ENCODE measurements at places on chromosomes 6 and 20. TPM values are rescaled to one million over a fixed set of nuclear protein-coding genes. Genes with fewer than 3 reads are reported as not detected.

DNA sequence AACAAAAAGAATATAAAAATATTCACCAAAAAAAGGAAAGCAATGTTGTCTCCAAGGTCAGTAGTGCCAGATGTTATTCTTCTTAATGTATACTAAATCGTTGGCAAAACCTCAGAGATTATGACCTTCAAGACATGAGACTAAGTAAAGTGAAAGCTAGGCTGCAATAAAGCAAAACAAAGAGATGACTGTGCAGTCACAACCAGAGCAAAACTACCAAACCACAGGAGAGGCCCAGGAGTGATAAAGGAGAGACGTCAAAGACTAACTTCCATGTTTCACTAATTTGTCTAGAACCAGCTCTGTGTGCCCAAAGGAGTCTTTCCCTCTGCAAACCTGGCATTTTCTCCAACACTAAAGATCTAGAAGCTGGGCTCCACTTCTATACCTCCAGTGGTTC, 155.9 kb upstream of the POU3F2 start:
- no peaks in the 10 kb centered on the region for H3K27me3 ChIP-seq
- H3K36me3 ChIP-seq: no peaks in the 10 kb centered on the region
- no peak overlapping the region for H3K27ac ChIP-seq

GRCh38 chr20:37777988-37778659, 84.3 kb downstream of the CTNNBL1 start:
- no peaks in the 10 kb centered on the region for H3K27me3 ChIP-seq
- no peak overlapping the region for H3K4me3 ChIP-seq
- no peak for DNase-seq
- 0 out of 2 replicates have a peak, but pooled peaks cover 2% of the 10 kb centered on the region for H3K36me3 ChIP-seq

GRCh38 chr6:90677440-90677839, 90.6 kb upstream of the MAP3K7 start:
- no peak for DNase-seq
- H3K27me3 ChIP-seq: no peaks in the 10 kb centered on the region
- H3K27ac ChIP-seq: peak overlapping the region; percentile 92
- peaks cover 35% of the 10 kb centered on the region for H3K4me1 ChIP-seq
- no peak overlapping the region for H3K4me3 ChIP-seq
- H3K36me3 ChIP-seq: no peaks in the 10 kb centered on the region

DNA sequence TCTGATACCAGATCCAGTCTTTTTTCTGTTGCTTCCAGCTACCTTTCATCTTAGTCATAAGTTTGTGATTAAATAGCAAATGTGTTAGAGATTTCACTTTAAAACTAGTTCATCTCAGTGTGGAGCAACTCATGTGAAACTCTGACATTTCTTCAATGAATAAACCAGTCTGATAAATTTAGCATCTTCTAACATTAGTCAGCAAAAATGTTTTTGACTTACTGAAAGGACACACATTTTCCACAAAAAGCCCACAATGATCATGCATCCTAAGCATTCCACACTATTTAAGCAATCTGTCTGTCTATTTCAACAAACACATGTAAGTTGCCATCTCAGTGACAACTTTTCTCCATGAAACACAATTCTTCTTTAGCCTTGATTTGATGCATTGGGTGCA, 222.2 kb upstream of the SLC35B3 start:
- DNase-seq: no peak
- peaks cover 9% of the 10 kb centered on the region for H3K4me1 ChIP-seq
- no peaks in the 10 kb centered on the region for H3K27me3 ChIP-seq
- no peak overlapping the region for H3K4me3 ChIP-seq

DNA sequence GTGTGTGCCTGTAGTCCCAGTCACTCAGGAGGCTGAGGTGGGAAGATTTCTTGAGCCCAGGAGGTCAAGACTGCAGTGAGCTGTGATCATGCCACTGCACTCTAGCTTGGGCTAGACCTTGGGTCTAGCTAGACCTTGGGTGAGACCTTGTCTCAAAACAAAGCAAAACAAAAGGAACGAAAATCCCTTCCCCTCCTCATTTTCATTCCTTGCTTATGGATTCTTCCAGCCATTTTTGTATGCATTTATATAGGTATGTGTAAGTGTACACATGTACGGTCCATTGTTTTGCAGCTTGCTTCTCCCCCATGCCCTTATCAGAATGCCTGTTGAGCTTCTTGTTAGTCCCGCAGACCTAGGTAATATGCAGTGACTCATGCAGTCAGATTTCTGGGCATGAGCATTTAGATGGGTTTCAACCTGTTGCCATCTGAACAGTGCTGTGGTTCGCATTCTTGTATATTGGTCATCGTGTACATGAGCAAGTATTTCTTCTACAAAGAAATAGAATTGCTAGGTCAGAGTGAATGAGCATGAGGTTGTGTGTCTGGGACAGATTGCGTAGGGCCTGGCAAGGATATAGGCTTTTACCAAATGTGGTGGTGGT, 73.2 kb downstream of the ATRN start:
- no peak overlapping the region for H3K4me3 ChIP-seq
- H3K4me1 ChIP-seq: no peaks in the 10 kb centered on the region
- DNase-seq: no peak
- H3K27ac ChIP-seq: no peak overlapping the region
- no peaks in the 10 kb centered on the region for H3K27me3 ChIP-seq

- H3K4me1 ChIP-seq: peaks cover 6% of the 10 kb centered on the region
- H3K4me3 ChIP-seq: no peak overlapping the region
Measured at GRCh38 chr20:46568570-46569129, 18.2 kb upstream of the OCSTAMP start.

- DNase-seq: peak; percentile 34
- H3K4me3 ChIP-seq: no peak overlapping the region
- peaks cover 8% of the 10 kb centered on the region for H3K4me1 ChIP-seq
- no peaks in the 10 kb centered on the region for H3K27me3 ChIP-seq
Measured at GRCh38 chr6:128251445-128252340, 268.7 kb downstream of the PTPRK start.

DNA sequence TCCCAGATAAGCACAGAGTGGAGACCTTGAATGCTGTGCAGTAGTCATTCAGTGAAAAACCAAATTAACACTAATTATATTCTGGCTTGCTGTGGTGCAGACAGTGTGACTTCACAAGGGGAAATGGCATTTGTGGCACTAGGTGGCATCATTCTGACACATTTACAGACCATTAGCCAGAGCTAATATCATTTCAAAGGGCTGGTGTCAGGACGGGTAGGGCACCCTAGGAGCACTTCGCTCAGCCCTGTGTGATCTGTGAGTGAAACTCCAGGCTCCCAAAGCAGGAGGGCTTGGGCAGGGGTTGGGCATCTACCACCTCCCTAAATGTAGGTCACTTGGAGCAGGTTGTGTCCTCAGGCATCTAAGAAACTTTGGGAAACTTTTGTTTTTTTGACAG, 555.8 kb downstream of the PKHD1 start:
- DNase-seq: no peak
- H3K36me3 ChIP-seq: no peaks in the 10 kb centered on the region
- no peak overlapping the region for H3K4me3 ChIP-seq
- H3K27ac ChIP-seq: no peak overlapping the region
- no peaks in the 10 kb centered on the region for H3K27me3 ChIP-seq
- H3K4me1 ChIP-seq: peaks cover 12% of the 10 kb centered on the region

- no peaks in the 10 kb centered on the region for H3K36me3 ChIP-seq
- no peak overlapping the region for H3K27ac ChIP-seq
- no peaks in the 10 kb centered on the region for H3K27me3 ChIP-seq
Measured at GRCh38 chr6:24032896-24033688, 92.9 kb upstream of the NRSN1 start.

DNA sequence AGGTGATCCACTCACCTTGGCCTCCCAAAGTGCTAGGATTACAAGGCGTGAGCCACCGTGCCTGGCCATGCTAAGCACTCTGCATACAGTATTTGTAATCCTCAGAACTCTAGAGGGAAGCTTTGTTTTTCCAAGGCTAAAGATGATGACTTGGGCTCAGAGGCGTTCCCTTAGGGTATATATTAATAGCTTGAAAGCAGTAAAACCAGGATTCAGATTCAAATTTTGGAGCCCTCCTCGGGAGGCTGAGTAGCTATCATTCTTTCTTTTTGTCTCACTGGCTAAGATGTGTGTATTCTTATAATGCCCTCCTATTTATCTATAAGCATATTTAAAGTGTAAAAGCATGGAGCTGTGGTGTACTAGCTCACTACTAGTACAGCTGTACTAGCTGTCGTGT, 68.5 kb downstream of the PRPH2 start:
- H3K36me3 ChIP-seq: peaks cover 20% of the 10 kb centered on the region
- no peak for DNase-seq
- H3K4me3 ChIP-seq: no peak overlapping the region
- H3K27me3 ChIP-seq: no peaks in the 10 kb centered on the region
- H3K4me1 ChIP-seq: no peaks in the 10 kb centered on the region

DNA sequence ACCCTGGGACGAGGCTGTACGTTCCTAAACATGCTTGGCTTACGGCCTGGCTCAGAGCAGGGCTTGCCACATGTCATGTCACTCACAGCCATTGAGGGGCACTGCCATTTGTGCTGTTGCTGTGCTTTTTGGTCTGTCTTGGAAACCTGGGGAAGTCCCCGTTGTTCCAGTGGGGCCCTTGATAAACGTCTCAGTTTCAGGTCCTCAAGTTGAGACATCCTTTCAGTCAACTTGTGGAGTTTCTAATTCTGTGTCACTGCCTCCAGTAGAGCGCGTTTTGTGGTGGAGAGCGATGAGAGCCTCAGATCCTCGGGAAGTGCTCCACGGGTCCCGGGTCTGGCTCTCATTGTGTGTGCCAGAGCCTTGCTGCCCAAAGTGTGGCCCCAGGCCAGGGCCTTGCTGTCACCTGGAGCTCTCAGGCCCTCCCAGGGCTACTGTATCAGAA, 43.0 kb upstream of the CCR6 start:
- no peaks in the 10 kb centered on the region for H3K36me3 ChIP-seq
- DNase-seq: no peak
- no peak overlapping the region for H3K27ac ChIP-seq
- H3K4me1 ChIP-seq: no peaks in the 10 kb centered on the region
- no peaks in the 10 kb centered on the region for H3K27me3 ChIP-seq
- H3K4me3 ChIP-seq: no peak overlapping the region

DNA sequence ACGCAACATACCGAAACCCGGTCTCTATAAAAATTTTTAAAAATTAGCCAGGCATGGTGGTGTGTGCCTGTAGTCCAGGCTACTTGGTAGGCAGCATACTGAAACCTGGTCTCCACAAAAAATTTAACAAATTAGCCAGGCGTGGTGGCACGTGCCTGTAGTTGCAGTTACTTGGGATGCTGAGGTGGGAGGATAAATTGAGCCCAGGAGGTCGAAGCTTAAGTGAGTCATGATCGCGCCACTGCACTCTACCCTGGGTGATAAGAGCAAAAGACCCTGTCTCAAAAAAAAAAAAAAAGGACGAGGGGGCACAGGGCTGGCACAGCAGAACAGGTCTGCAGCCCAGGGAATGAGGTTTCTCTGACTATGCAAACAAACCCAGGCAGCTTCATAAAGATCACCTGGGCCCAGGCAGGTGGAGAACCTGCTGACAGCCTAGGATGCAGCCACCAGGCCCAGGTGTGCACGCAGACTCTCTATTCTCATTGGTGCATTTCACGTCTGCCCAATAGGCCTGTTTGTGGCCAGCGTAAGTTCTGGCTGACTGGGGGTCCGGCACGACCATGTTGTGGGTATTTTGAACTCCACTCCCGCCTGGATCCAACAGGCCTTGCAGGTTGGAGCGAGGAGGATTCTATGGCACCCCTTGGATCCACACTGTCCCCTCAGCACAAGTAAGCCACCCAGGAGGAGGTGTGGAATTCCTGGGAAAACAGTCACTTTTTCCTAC, 204.5 kb downstream of the PREX1 start:
- H3K27ac ChIP-seq: no peak overlapping the region
- H3K27me3 ChIP-seq: no peaks in the 10 kb centered on the region
- no peaks in the 10 kb centered on the region for H3K4me1 ChIP-seq
- H3K36me3 ChIP-seq: no peaks in the 10 kb centered on the region
- no peak for DNase-seq

- H3K4me1 ChIP-seq: peaks cover 18% of the 10 kb centered on the region
- no peaks in the 10 kb centered on the region for H3K27me3 ChIP-seq
- no peak for DNase-seq
- H3K27ac ChIP-seq: no peak overlapping the region
- no peaks in the 10 kb centered on the region for H3K36me3 ChIP-seq
Measured at GRCh38 chr6:105747823-105748405, 338.2 kb upstream of the PRDM1 start.

- no peak overlapping the region for H3K4me3 ChIP-seq
- no peaks in the 10 kb centered on the region for H3K36me3 ChIP-seq
- no peaks in the 10 kb centered on the region for H3K4me1 ChIP-seq
- DNase-seq: no peak
- no peak overlapping the region for H3K27ac ChIP-seq
- peaks cover 41% of the 10 kb centered on the region for H3K27me3 ChIP-seq
Measured at GRCh38 chr20:25856256-25856884, 159.7 kb upstream of the ZNF337 start.

DNA sequence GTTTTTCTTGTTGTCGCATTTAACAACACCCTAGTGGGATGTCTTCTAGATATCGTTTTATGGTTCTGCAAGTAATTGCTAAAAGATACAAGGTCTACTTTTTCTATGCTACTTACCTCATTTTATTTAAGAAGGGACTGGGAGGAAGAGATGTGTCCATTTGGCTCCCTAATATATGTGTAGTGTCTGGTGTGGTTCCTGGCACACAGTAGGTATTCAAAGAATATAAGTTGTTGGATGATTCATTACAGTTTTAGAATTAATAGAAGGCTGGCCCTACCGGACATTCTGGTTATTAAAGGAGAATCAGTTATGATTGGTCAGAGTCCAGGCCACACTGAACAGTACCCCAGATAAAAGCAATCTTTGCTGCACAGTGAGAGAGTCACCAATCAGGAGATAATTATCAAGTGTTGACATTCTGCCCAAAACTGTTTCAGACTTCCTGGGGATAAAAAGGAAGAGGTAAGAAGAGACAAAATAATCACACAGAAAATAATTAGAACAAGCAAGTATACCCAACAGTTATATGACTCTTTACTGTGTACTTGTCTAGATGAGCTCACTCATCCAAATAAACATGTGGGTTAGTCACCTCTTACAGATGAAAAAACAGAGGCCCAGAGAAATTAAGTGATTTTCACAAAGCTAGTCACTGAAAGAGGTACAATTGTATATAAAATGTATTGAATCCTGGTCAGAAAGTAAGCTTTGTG, 7.0 kb downstream of the TMEM244 start:
- H3K36me3 ChIP-seq: no peaks in the 10 kb centered on the region
- no peak overlapping the region for H3K4me3 ChIP-seq
- no peaks in the 10 kb centered on the region for H3K27me3 ChIP-seq
- DNase-seq: no peak
- no peak overlapping the region for H3K27ac ChIP-seq
- H3K4me1 ChIP-seq: no peaks in the 10 kb centered on the region

DNA sequence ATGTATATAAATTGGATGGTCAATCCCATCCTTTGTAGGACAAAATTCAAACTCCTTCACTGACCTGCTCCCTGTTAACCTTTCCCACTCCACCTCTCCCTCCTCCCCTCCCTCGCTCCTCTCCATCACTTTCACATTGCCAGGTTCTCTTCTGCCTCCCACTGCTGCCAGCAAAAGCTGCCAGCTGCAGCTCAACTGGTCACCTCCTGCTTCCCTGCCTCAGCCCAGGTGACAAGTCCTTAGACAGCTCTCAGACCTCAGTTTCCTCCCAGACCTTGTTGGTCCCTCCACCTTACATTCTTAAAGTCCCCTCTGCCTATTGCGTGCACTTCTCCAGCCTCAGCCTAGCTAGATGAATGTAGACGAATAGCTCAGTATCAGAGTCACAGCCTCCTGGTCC, 23.3 kb upstream of the RTF2 start:
- no peak overlapping the region for H3K4me3 ChIP-seq
- H3K36me3 ChIP-seq: no peaks in the 10 kb centered on the region
- H3K27me3 ChIP-seq: no peaks in the 10 kb centered on the region

- H3K27ac ChIP-seq: no peak overlapping the region
- no peak for DNase-seq
- H3K36me3 ChIP-seq: no peaks in the 10 kb centered on the region
Measured at GRCh38 chr6:37611516-37611915, 86.2 kb downstream of the MDGA1 start.

ARMC2 gene
- total RNA-seq: 2.7 TPM

SLC17A2 gene
- not detected for total RNA-seq

ATP6V1G2 gene
- total RNA-seq: 1.6 TPM

EGFL8 gene
- 6.1 TPM for total RNA-seq

FUT9 gene
- total RNA-seq: 6.8 TPM

NT5E gene
- total RNA-seq: 1.5 TPM

Measured in GM23338 (cell line).